Stimulated activated CD4-positive, alpha-beta T cell treated with anti-CD3 and anti-CD28 coated beads, Interleukin-12 subunit alpha, Interleukin-12 subunit beta, amount 100 ng/mL, for 24 hours (primary cell): ENCODE measurements at places on chromosomes 1 and 21.

DNA sequence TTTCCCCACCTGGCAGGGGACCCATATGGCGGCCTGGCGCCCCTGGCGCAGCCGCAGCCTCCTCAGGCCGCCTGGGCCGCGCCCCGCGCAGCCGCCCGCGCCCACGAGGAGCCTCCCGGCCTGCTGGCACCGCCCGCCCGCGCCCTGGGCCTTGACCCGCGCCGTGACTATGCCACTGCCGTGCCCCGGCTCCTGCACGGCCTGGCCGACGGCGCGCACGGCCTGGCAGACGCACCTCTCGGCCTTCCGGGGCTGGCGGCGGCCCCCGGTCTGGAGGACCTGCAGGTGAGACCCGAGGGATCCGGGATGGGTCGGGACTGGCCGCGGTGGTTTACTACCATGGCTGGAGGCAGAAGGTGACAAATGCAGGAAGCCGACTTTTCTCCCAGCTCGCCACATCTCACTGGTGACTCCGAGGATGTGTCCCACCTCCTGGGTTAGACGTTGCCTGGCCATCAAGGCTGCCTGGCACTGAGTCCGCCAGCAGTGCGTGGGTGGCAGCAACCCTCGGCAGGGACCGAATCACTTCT lies 1.1 kb downstream of the TFAP2E start:
- DNase-seq = no peak

DNA sequence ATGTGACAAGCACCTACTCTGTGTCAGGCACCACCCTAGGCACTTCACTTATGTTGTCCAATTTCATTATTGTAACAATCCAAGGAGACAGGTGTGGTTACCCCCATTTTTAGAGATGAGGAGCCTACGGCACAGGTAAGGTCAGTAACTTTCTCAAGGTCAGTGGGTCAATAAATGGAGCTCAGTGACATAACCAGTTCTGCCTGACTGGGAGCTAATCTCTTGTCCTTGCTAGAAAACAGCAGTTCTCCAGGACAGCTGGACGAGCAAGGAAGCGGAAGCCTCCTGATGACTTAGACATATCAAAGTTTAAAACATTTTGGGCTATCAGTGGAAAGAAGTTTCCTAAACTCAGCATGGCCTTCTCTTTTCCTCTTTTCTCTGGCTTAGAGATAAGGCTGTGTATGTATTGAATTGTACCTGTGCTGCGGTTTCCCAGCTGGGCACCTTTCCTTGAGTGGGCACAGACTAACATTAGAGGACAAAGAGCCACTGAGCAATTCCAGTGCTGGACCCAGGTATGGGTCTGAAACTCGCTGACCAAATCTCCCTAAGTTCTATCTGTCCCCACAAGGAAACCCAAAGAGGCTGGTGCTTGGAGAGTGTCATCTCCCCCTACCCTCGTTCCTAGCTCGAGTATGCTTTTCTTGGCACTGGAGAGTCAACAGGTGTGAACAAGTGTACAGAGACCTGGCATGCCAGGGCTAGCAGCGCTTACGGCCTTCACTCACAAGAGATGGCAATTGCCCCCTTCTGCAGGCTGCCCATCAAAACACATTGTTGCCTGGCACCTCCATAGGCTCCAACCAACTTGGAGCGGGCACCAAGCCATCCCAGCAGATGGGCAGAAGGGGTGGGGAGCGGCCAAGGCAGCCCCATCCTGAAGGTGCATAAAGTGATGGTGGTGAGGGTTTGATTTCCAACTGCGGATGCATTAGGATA lies 456.1 kb upstream of the PROX1 start:
- DNase-seq = no peak

DNA sequence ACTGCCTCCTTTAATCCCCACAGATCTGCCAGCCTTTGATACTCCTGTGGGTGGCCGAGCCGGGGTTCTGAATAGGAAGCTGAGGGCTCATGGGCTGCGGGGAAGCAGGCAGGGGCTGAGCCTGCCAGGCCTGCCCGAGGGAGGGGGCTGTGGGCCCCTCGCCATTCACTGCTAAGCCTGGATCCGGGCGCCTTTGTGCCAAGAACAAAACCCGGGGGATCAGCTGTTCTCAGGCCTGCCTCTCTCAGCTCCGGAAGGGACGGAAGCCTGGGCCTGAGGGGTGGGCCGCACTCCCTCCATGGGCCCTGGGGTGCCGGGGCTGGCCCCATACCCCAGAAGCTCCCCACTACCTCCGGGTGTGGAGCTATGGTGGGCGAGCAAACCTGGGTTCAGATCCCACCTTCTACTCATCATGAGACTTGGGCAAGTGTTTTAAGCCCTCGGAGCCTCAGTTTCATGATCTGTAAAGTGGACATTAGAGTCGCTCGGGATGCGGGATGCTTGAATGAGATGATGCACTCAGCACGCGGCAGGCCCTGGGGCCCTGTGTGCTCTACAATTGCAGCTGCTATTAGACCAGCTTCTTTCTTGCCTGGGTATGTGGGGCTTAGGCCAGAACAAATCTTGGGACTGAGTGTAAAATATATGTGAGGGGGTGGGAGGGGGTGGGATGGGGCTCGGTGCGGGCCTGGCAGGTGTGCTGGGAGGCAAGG lies 19.2 kb upstream of the EPHA2 start:
- DNase-seq = no peak

DNA sequence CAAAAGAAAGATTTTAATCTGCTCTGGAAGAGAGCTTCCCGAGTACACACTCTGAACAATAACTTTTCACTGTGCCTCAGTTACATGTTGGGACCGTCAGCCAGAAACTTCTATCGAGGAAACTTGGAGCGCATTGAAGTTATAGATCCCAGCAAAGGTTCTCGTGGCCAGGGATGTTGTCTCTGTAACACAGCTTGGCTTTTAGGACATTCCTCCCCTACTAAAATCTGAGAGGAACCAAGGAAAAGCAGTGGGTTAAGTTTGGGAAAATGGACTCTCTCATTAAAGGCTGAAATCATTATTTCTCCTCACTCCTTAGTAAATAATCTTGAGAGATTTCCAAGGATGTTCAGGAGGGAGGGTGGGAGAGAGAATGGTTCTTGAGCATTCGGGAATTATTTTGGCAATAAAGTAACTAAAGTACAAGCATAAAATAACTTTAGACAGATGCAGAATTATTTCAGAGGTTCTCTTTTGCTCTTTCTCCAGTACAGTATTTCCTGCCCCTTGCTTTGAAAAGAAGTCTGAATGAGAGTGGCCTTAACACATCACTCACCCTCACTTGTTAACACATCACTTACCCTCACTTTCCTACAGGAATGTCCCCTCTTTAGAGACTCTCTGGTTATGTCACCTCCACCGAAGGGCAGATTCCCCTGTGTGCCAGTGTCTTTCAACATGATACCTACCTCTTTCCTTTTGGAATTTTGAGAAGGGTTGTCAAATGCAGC lies 1.8 kb upstream of the NFIA start:
- DNase-seq = no peak
